Activated CD8-positive, alpha-beta memory T cell treated with anti-CD3 and anti-CD28 coated beads, Interleukin-2, amount 10 ng/mL, durations not matched to agents 7 days and 5 days (primary cell): ENCODE measurements at places on chromosomes 3 and 15.

DNA sequence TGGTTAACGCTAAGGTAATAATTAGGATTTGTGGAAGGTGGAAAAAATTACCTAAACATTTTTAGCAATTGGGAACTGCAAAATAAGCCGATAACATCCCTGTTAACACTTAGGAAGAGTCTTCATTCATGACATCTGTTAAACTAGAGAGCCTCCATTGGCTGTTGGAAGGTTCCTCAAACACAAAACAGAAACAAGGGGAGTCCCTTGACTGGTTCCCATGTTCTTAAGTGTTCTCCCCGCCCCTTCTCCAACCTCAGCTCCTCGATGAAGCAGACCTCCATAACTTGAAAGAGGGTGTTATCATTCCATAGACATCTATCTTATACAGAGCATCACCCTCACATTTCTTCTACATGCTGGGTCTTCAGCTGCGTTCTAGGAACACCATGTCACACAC lies 2.5 kb downstream of the SLC22A13 start:
- DNase-seq: no peak

- DNase-seq: no peak
These were observed 118.8 kb downstream of the ECT2 start for GRCh38 chr3:172869368-172869771.

DNA sequence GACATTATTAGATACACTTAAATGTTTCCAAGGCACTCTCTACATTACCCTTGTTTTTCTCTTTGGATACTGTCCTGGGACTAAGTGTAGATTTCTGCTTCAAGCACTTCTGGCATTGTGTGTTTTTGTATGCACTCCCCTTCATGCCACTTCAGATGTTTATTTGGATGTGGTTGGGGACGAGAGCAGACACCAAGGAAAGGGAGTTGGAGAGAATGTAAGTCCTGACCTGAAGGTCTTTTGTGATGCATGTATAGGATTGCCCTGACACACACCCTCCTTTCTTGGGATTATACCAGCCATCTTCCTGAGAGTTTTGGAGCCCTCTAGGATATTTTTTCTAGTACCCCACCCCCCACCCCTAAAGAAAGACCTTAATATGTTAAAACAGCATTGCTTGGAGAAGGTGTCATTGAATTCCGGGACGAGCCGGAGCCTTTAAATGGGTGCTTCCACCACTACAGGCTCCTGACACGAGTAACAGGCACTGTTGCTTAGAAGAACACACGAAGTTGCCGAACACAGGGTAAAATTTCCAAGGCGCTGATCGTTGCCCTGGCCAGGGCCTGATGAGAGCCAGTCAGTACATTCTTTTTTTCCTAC lies 22.7 kb downstream of the PSMD6 start:
- DNase-seq: no peak

DNA sequence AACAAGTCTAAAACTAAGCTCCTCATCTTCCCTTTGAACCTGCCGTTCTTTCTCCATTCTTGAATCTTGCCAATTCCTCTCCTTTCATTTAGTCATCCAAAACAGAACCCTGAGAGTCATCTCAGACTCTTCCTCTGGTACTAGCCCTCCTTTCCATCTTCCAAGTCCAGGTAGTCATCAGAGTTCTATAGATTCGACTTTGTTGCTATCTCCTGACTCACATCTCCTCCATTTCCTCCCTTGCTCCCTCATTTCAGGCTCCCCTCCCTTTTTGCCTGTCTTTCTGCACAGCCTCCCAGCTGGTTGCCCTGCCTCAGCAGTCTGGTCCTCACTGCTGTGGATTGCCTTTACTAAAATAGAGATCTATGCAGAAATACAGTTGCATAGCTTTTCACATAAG lies 4.7 kb downstream of the ATG7 start:
- DNase-seq: no peak

DNA sequence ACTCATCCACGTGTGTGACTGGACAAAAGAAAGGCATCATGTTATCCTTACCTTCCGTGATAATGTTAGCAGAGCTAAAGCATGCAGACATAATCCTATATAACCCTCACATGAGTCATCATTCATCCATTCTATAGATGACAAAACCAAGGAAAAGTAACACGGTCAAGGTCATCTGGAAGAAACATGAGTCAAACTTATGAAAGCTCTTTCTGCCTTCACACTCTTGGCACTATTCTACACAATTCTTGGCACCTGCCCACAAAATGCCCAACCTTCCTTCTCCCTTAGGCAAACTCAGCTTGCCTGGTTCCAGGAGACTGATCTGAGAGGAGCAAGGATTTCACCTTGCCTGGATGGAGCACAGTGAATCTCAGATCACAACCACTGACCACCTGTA lies 66.9 kb downstream of the PRICKLE2 start:
- DNase-seq: no peak

DNA sequence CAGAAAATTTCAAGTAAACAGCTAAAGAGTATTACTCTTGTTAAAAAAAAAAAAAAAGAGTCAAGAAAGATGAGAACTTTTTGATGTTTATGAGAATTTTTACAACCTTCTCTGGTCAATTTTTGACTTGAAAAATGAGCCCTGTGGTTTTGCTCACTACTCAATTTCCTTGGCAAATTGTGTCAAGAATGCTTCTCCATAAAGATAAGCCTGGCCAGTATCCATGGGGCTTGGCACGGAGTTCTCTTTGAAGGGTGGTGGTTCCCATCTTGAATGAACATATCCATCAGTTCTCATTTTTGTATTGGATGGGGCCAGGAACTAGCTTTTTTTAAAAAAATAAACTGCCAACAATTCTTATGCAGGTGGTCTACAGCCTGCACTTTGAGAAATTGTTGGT lies 179.9 kb downstream of the RYR3 start:
- DNase-seq: no peak

- no peak for DNase-seq
These were observed 7.4 kb upstream of the ANPEP start for GRCh38 chr15:89822026-89822425.

GRCh38 chr15:91535856-91536500 lies 317.5 kb upstream of the SLCO3A1 start:
- no peak for DNase-seq

DNA sequence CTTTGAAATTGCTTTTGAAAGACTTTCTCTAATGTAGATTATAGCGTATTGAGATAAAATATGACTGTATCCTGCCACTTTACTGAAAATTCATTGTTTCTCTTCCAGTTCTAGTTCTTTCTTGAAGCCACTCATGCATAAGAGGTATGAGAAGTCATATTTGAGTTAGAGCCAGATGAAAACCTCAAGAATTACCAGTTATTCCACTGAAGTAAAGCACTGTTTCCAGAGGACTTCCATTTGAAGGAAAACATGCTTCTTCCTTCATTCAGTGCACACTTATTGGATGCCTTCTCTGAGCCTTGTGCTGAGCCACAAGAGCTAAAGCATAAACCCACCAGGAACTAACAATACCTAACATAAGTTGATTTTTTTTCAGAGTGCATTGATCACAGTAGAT lies 513.4 kb downstream of the ZNF385D start:
- no peak for DNase-seq

DNA sequence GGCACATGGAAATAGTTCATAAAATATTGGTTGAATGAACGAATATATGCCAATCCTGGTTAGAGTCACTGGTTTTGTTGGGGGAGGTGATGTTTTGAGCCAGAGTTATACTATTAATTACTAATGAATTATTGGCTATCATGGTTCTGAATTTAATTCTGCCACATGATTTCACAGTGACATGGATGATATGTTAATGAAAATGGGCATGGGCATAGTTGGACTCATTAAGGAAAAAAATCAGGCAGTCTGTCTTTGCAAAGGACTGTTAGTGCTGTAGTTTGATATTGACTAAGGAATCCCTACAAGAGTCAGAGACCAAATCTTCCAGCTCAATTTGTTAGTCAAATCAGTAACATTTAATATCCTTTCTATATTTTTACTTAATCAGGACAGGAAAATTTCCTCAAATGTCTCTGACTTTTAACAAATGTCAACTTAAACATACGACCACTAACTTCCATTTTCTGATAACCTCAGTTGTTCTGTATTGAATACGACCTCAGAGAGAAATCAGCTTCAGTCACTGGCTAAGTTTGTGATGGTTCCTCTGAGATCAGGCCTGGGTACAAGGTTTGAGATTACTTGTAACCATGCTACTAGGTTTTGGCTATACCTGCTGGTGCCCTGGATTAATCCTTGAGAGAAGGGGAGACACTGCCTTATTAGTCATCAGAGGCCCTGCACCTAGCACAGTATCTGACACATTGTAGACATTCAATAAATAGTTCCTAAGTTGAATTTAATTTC lies 13.3 kb downstream of the NFKBIZ start:
- no peak for DNase-seq
